H1 (cell line): ENCODE measurements at places on chromosomes 16 and 17.

DNA sequence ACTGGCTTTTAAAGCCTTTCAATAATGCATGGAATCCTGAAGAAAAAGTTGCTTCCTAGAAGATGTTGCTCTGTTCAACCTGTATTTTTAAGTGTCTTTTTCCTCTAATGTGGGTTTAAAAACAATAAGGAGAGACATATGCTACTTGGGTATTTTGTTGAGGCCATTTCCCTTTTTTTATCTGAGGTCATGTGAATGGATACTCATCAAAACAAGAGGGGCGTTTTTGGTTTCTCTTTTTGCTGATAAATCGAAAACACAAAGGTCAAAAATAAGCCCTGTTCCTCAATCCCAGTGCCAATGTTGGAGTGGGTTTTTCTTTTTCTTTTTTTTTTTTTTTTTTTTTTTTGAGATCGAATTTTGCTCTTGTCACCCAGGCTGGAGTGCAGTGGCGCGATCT is 468.0 kb upstream of the RBFOX1 start:
- no peak for DNase-seq

GRCh38 chr17:49979748-49980479 is 10.9 kb downstream of the DLX4 start:
- DNase-seq: no peak

- DNase-seq: no peak
Measured at GRCh38 chr16:26155221-26155620, 463.5 kb downstream of the HS3ST4 start.

DNA sequence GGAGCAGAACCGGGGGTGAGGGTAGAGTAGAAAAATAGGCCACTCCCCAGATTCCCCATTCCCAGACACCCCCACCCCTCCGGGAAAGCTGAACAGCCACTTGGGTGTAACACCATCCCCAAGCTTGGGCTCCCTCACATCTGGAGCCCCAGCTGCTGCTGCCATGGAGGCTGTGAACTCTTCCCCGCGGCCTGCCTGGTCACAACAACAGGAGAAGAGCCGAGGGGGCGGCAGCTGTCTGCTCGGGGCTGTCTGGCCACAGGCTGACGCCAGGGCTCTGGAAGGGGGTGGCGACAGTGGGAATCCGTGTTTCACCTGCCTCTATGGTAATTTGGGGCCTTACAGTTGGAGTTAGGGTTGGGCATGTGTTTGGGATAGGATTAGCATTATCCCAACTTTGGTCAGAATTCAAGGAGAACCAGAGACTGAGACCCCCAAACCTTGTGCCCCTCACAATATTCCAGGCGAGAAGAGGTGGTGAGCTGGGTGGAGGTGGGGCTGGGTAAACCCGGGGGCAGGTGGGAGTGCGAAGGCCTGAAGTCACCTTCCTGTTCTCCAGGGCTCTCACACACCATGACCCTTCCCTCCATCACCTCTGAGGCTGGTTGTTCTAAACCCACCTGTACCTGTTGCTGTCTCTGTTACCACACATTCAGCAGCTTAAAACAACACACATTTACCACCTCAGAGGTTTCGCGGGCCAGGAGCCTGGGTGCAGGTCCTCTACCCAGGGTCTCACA is 29.7 kb upstream of the NXPH3 start:
- DNase-seq: no peak

- peak; percentile 63 for DNase-seq
Measured at GRCh38 chr16:10949424-10949970, 5.1 kb downstream of the CLEC16A start.

DNA sequence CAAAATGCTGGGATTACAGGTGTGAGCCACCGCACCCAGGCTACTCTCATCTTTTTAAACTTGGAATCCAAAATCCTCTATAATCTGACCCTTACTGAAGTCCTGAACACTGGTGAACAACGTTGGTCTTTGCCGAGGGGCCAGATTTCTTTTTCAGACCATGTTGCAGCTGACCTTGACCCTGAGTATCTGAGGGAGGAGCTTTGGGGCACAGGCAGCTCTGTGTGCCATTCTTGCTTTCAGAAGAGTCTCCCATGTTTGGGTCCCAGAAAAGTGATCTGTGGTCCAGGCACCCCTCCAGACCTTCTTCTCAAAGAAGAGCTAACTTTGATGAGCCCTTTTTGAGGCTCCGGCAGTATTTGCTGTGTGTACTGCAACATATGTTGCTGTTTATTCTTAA is 50.4 kb downstream of the CENPV start:
- no peak for DNase-seq

- DNase-seq: no peak
Measured at GRCh38 chr17:20954794-20955193, 88.0 kb downstream of the USP22 start.

DNA sequence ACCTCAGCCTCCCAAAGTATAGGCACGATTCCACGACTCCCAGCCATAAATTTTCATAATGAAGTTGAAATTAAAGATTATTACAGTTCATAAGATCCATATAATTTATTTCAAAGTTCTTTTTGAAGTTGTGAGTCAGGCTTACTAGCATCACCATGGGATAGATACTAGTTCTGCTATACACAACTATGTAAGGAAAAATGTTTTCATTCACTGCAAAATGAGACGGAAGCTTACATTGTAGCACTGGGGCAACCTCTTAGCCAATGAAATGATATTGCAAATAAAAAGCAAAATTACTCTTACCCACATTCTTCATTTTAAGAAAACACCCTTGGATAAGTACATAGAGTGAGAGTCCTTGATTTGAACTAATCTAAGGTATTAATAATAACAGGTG is 18.8 kb upstream of the MARCHF10 start:
- DNase-seq: no peak

- DNase-seq: no peak
Measured at GRCh38 chr16:15855704-15856003, 1.2 kb downstream of the MYH11 start.

- DNase-seq: peak; percentile 69
Measured at GRCh38 chr17:179781-180380, 1.6 kb downstream of the DOC2B start.

- no peak for DNase-seq
Measured at GRCh38 chr16:73543970-73544599, 496.2 kb upstream of the ZFHX3 start.

- DNase-seq: no peak
Measured at GRCh38 chr17:40130352-40131042, 8.7 kb downstream of the MSL1 start.

DNA sequence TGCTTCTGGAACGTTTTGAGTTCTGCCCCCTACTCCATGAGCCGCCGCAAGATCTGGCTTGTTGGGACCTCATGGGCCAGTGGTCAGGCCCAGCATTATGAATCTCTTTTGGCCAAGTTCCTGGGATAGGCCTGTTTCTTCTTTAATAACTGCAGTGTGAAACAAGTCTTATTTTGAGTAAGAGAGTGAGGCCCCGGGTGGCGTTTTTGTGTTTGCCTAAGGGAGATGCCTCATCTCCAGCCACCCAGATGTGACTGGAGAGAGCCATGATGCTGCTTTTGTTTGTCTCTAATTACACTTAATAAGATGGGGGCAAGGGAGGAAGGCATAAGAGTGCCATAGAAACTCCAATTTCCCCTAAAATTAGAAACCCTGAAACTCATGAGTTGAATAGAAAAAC is 39.8 kb downstream of the KSR1 start:
- DNase-seq: no peak

GRCh38 chr17:2438823-2439222 is 38.0 kb upstream of the MNT start:
- no peak for DNase-seq

- DNase-seq: no peak
Measured at GRCh38 chr16:58154345-58154744, 25.2 kb upstream of the CFAP20 start.

- no peak for DNase-seq
Measured at GRCh38 chr17:78781104-78781892, 775 bp downstream of the CYTH1 start.

- no peak for DNase-seq
Measured at GRCh38 chr17:69093995-69094394, 33.3 kb upstream of the ABCA9 start.

GRCh38 chr17:4980644-4981216 is 6.7 kb downstream of the CAMTA2 start:
- peak; percentile 73 for DNase-seq

- no peak for DNase-seq
Measured at GRCh38 chr17:1800712-1801111, 29.0 kb downstream of the SMYD4 start.

DNA sequence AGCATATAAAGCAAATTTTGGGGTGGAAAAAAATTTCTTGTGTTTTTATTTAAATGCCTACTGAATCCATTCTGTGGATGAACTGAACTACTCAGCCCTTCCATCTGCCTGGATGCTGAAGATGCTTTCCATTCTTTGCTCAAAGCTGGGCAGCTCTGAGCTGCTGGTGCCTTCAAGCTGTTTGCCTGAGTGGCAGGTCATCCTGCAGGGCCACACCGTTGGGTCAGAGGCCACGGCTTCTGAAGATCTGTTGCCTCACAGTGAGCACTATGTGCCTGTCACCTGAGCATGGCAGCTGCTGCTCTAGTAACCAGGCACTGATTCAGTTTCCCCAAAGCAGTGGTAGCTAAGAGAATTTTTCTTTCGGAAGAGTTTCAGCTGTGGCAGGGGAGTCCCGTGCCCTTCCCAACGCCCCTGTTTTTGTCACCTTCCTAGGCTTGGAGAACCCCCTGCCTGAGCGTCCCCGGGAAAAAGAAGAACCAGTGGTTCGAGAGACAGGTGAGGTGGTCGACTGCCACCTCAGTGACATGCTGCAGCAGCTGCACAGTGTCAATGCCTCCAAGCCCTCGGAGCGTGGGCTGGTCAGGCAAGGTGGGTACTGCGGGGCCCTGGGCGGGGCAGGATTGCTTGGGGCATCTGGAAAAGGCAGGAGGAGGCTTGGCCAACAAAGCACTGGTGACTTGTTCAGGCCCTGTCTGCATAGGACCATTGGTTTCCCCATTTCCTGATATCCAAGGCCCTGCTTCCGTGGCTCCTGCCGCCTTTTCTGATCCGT is 8.5 kb downstream of the PLK1 start:
- no peak for DNase-seq

DNA sequence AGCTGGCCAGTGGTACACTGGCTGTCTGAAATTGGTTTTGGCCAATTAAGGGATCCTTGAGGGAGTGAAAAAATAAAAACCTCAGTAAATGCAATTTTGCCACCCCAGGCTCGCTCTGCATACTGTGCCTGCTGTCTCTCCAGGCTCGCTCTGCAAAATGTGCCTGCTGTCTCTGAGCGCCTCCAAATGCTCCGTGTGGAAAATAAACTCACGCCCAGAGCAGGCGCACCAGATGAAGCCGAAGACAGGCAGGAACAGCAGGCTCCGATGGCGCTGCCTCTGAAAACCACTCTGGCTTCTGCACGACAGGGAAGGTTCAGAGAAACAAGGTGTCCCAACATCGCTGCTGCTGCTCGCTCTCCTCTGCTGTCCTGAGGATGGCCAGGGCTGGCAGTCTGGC is 29.1 kb downstream of the SNN start:
- DNase-seq: no peak

GRCh38 chr16:80612461-80613017 is 71.7 kb downstream of the DYNLRB2 start:
- no peak for DNase-seq
